ENCODE measurements at places on chromosomes 3 and 15.

GRCh38 chr3:64890006-64890405 lies 202.2 kb upstream of the ADAMTS9 start:
- H3K4me3 ChIP-seq: no peak overlapping the region
- no peaks in the 10 kb centered on the region for H3K36me3 ChIP-seq
- DNase-seq: peak; percentile 66

- H3K27ac ChIP-seq: no peak overlapping the region
- peaks cover 36% of the 10 kb centered on the region for H3K4me1 ChIP-seq
- H3K4me3 ChIP-seq: no peak overlapping the region
- no peak for DNase-seq
- no peaks in the 10 kb centered on the region for H3K36me3 ChIP-seq
- H3K27me3 ChIP-seq: no peaks in the 10 kb centered on the region
Measured at GRCh38 chr15:33031324-33031821, 163.1 kb downstream of the FMN1 start.

GRCh38 chr15:29058903-29059539 lies 173.2 kb downstream of the APBA2 start:
- H3K4me3 ChIP-seq: no peak overlapping the region
- H3K27ac ChIP-seq: no peak overlapping the region
- no peak for DNase-seq
- no peaks in the 10 kb centered on the region for H3K36me3 ChIP-seq
- no peaks in the 10 kb centered on the region for H3K27me3 ChIP-seq
- H3K4me1 ChIP-seq: no peaks in the 10 kb centered on the region

DNA sequence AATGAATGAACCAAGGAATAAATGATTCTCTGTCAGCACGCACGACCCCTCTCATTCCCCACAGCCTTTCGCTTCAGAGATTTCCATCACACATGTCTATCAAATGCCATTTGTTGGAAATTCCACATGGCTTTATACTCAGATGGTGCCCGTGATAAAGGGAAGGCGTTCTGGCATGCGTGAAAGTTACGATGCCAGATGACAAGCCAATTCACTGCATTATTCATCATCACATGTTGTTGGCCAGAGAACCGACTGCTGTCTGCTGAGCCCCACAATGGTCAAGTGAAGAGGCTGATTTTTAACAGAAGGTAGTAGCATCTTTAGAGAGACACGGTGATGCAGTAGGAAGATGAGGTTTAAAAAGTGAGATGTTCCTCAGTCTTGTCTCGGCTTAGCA lies 74.1 kb upstream of the FRMD4B start:
- no peak overlapping the region for H3K27ac ChIP-seq
- no peaks in the 10 kb centered on the region for H3K4me1 ChIP-seq
- no peak for DNase-seq
- no peak overlapping the region for H3K4me3 ChIP-seq

DNA sequence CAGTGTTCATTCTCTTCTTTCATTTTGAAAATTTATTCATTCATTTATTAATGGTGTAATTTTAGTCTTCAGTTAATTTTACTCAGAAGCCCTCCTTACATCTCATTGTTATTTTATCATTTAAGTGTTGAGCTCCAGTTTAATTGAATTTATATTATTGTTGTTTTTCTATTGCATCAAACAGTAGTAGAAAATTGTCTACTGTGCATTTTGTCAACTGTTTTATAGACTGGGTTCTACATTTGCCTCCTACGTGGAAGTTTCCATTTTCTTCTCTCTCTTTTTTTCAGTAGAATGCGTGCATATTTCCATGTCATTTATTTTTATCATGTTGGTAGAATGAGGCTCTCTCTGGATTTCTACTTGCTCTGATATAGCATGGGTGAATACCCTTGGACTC lies 487.4 kb downstream of the NR2F2 start:
- H3K27me3 ChIP-seq: no peaks in the 10 kb centered on the region
- no peak overlapping the region for H3K4me3 ChIP-seq

DNA sequence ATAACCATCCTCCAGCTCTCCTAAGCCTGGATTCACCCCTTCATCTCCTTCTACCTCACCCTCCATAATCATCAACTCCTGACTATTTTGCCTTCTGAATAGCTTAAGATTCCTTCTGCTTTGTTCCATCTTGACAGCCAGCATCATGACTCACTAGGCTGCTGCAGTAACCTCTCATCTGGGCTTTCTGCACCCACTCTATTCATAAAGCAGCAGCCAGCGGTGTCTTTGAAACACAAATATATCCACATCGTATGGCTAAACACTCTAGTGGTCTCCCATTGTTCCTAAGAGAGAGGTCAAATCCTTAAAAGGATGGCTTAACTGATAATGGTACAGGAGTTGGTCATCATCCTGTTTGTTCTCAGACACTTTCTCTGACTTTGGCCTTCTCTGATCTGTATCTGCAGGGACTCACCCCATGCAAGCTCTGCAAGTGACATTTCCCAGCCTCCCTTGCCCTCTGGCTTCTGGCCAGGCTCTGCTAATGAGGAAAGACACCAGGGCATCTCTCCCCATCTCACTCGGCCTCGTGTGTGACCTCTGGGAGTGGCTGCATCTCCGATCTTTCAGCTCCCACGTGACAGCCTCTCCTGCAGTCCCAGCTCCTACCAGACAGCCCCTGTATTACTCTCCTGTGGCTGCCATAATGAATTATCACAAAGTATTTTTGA lies 6.2 kb downstream of the GRK7 start:
- no peaks in the 10 kb centered on the region for H3K36me3 ChIP-seq
- H3K27me3 ChIP-seq: no peaks in the 10 kb centered on the region
- no peak overlapping the region for H3K27ac ChIP-seq
- no peak overlapping the region for H3K4me3 ChIP-seq

DNA sequence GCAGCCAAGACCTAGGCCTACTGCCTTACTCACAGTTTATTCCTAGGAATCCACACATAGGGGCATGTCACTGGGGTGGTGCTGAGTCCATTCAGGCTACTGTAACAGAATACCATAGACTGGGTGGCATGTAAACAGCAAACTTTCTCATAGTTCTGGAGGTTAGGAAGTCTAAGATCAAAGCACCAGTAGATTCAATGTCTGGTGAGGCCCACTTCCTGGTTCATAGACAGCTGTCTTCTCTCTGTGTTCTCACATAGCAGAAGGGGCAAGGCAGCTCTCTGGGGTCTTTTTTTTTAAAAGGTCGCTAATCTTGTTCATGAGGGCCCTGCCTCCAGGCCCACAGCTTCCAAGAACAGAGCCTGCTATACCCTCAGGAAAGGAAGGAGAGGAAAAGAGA lies 113.9 kb upstream of the MANF start:
- no peak overlapping the region for H3K27ac ChIP-seq
- no peaks in the 10 kb centered on the region for H3K36me3 ChIP-seq
- no peaks in the 10 kb centered on the region for H3K27me3 ChIP-seq
- no peak overlapping the region for H3K4me3 ChIP-seq

DNA sequence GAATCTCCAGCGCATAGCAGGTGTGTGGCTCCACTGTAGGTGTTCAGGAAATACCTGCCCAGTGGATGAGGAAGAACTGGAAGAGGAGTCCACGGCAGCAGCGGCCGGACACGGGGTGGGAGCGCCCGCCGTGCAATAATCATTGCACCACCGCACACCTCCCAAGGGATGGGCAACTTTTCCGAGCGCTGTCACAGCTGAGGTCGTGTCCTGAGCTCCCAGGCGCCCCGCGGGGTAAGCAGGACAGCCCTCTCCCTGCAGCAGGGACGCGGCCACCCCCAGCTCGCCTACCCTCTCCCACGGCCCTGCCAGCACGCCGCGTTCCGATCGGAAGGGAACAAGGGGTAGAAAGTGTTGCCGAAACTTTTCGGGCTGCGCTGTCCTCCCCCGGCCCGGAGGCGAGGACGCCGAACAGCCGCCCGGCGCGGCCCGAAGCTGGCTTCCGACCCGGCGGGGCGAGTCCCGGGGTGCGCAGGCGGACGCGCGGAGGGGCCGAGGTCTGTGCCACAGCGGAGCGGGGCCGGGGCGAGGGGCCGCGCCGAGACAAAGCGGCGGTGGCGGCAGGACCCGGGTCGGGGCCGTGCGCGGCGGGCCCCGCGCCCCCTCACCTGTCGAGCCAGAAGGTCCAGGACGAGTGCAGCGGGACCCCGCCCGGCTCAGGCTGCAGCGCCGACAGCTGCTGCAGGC lies 475 bp downstream of the EIF4E3 start:
- no peaks in the 10 kb centered on the region for H3K27me3 ChIP-seq
- H3K4me3 ChIP-seq: peak overlapping the region; percentile 92
- peak; percentile 70 for DNase-seq
- peaks cover 19% of the 10 kb centered on the region for H3K4me1 ChIP-seq

- DNase-seq: no peak
- H3K27me3 ChIP-seq: no peaks in the 10 kb centered on the region
- no peak overlapping the region for H3K4me3 ChIP-seq
- H3K36me3 ChIP-seq: no peaks in the 10 kb centered on the region
- H3K27ac ChIP-seq: no peak overlapping the region
- no peaks in the 10 kb centered on the region for H3K4me1 ChIP-seq
Measured at GRCh38 chr3:155714295-155714718, 30.6 kb downstream of the PLCH1 start.

- peaks cover 7% of the 10 kb centered on the region for H3K4me1 ChIP-seq
- H3K4me3 ChIP-seq: no peak overlapping the region
- H3K36me3 ChIP-seq: peaks cover 18% of the 10 kb centered on the region
- no peaks in the 10 kb centered on the region for H3K27me3 ChIP-seq
Measured at GRCh38 chr3:40304352-40304751, 5.2 kb upstream of the EIF1B start.

- no peak overlapping the region for H3K4me3 ChIP-seq
- H3K36me3 ChIP-seq: no peaks in the 10 kb centered on the region
Measured at GRCh38 chr3:183327343-183327742, 74.3 kb downstream of the B3GNT5 start.

- no peak overlapping the region for H3K4me3 ChIP-seq
- no peaks in the 10 kb centered on the region for H3K27me3 ChIP-seq
- no peak overlapping the region for H3K27ac ChIP-seq
- no peak for DNase-seq
- H3K4me1 ChIP-seq: peaks cover 24% of the 10 kb centered on the region
Measured at GRCh38 chr3:25658836-25659235, 5.9 kb downstream of the TOP2B start.

DNA sequence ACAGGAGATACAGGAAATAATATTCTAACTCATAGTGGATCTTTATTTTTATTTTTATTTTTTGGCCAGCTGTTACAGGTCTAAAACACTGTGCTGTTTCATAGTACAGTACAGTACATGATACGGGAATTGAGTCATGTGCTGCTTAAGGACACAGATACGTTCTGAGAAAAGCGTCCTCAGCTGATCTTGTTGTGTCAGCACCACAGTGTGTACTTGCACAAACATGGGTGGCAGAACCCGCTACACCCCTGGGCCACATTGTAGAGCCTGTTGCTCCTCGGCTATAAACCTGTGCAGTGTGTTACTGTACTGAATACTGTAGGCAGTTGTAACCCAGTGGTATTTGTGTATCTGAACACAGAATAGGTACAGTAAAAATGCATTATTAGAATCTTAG lies 183.4 kb downstream of the OR4M2 start:
- no peaks in the 10 kb centered on the region for H3K36me3 ChIP-seq
- no peak overlapping the region for H3K27ac ChIP-seq
- no peaks in the 10 kb centered on the region for H3K4me1 ChIP-seq
- H3K4me3 ChIP-seq: no peak overlapping the region
- DNase-seq: no peak

- H3K27me3 ChIP-seq: no peaks in the 10 kb centered on the region
- H3K4me1 ChIP-seq: no peaks in the 10 kb centered on the region
- H3K27ac ChIP-seq: no peak overlapping the region
- DNase-seq: no peak
Measured at GRCh38 chr3:147688868-147689267, 279.7 kb downstream of the ZIC1 start.

- no peak overlapping the region for H3K27ac ChIP-seq
- no peak overlapping the region for H3K4me3 ChIP-seq
- no peak for DNase-seq
- no peaks in the 10 kb centered on the region for H3K36me3 ChIP-seq
- no peaks in the 10 kb centered on the region for H3K27me3 ChIP-seq
Measured at GRCh38 chr3:144413068-144413467, 441.4 kb downstream of the DIPK2A start.

- no peaks in the 10 kb centered on the region for H3K36me3 ChIP-seq
- no peaks in the 10 kb centered on the region for H3K4me1 ChIP-seq
- no peak for DNase-seq
- H3K27ac ChIP-seq: peak overlapping the region; percentile 69
Measured at GRCh38 chr15:55587321-55588069, 650 bp downstream of the PYGO1 start.

DNA sequence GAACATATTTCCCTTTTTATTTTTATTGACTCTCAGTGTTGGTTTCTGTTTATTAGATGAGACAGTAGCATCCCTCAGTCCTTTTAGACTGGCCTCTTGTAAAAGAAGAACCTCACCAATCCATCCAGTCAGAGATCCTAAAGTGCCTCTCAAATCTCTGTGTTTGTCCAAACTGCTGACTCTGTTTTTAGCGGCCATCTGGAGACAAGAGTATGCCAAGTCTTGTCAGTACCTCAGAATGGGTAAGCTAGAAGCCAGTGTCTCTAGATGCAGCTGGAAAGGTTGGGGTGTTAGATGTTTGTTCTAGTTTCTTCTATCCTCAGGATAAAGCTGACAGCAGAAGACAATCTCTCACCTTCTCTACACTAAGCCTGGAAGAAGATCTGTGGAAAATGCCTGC lies 537.7 kb upstream of the ZNF385D start:
- no peak overlapping the region for H3K4me3 ChIP-seq
- no peak for DNase-seq
- H3K36me3 ChIP-seq: no peaks in the 10 kb centered on the region
- H3K4me1 ChIP-seq: no peaks in the 10 kb centered on the region

DNA sequence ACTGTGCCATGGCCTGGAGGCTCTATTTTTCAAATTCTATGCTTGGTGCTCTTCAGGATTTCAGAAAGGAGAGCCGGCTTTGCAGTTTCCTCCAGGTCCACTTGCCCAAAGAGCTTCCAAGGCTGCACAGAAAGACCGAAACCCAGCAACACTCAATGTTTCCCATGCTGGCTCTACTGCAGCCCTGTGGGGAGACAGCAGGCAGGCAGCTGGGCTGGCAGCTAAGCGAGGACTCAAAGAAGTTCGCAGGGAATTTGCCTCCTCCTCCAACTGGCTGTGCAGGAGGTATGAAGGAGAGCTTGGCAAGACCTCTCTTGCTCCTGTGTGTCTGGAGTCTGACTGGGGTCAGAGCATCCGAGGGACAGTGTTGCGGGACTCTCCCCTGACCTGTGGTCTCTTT lies 17.4 kb upstream of the ITGA11 start:
- no peak overlapping the region for H3K27ac ChIP-seq
- no peak for DNase-seq
- no peak overlapping the region for H3K4me3 ChIP-seq
- no peaks in the 10 kb centered on the region for H3K4me1 ChIP-seq
- H3K36me3 ChIP-seq: no peaks in the 10 kb centered on the region

GRCh38 chr3:67587811-67588210 lies 66.6 kb downstream of the SUCLG2 start:
- no peaks in the 10 kb centered on the region for H3K27me3 ChIP-seq
- no peak overlapping the region for H3K27ac ChIP-seq
- H3K4me1 ChIP-seq: peaks cover 18% of the 10 kb centered on the region
- no peak for DNase-seq

GRCh38 chr3:184812662-184813042 lies 686 bp downstream of the VPS8 start:
- peaks cover 11% of the 10 kb centered on the region for H3K4me1 ChIP-seq
- H3K36me3 ChIP-seq: peaks cover 16% of the 10 kb centered on the region
- no peak for DNase-seq
- peak overlapping the region; percentile 82 for H3K27ac ChIP-seq
- H3K4me3 ChIP-seq: peak overlapping the region; percentile 75
